ENCODE measurements at places on chromosomes 13 and 19.

DNA sequence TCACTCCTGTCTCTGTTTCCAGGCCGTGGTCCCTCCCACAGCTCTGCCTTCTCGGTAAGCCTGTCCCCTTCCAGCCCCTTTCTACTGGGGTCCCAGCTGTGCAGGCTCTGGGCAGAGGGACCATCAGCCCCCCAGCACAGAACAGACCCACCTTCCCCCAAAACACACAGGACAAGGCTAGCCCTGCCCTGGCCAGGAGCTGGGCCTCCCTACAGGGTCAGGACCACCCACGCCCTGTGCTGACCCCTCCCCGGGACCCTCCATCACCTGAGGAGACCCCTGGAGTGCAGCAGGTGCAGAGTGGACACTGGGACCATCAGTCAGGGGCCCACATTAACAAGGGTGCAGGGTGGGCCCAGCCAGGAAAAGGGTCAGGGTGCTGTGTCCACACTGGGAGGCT lies 13.9 kb downstream of the CEACAM3 start:
- DNase-seq = no peak

DNA sequence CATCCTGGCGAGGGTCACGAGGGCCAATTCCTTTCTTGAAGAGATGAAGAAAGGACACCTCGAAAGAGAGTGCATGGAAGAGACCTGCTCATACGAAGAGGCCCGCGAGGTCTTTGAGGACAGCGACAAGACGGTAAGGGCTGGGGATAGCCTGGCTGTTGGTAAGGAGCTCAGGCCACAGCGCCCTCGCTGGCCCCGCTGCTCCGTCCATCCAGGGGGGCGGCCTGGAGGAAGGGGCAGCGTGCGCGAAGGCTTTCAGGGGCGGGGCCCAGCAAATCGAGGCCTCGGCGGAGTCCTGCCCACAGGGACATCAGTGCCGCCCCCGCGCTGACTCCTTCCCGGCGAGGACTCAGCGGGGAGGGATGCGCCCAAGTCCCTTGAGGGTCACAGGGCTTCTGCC lies 6.9 kb downstream of the F10 start:
- no peak for DNase-seq

DNA sequence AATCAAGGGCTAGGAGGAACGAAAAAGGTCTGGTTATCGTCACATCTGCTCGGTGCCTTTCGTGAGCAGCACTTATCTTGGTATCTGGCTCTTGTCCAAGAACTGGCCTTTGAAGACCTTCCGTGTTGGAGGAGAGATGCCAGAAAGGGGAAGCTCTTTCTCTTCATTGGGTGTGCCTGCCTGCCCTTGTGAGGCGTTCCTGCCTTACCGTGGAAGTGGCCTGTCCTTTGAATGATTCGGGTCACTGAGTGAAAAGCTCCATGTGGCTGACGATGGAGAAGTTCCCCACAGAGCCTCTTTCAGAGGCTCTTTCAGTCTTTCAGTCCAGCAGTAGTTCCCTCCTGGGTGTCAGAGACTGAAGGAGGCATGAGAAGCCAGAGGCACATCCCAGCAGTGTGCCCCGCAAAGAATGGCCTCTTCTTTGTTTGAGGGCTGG lies 121.5 kb upstream of the SLC10A2 start:
- DNase-seq = no peak

GRCh38 chr19:40523322-40524047 lies 53.2 kb upstream of the SHKBP1 start:
- peak; percentile 49 for DNase-seq

- no peak for DNase-seq
Observed at GRCh38 chr19:37403403-37403802, 32.5 kb downstream of the ZNF527 start.

GRCh38 chr13:19158006-19158405 lies 23.6 kb downstream of the TUBA3C start:
- DNase-seq = no peak

- DNase-seq = no peak
Observed at GRCh38 chr13:110272227-110272626, 34.7 kb downstream of the COL4A1 start.

Data from fibroblast of skin of right biceps (primary cell).